ENCODE measurements at places on chromosomes 6 and 20.

DNA sequence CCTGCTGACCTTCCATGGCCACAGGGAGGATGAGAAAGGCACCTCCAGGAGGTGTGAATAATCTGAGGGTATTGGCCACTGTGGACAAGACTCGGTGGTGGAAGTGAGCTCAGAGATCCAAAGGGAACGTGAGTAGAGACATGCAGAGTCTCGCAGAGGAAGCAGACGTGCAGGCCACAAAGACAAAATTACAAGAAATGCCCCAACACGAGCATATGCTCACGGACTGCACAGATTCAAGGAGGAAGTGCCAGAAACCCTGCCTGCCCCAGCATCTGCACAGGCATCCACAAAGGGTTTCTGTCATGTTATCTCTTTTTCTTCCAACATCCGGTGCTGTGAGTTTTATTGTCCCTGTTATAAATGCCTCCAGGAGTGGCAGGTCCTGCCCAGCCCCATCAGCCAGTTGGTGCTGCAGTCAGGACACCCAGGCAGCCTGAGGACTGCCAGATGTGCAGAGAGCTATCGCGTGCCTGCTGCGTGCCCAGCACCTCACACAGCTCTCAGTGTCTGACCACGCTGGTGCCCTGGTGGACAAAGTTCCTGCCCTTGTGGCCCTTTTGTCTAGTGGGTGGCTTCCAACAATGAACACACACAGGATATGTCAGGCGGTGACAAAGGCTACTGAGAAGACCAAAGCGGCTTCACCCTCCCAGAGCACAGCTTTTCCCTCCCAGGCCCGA, 34.0 kb upstream of the FANCE start:
- DNase-seq, result no peak

- no peak for DNase-seq
These were observed 56.8 kb downstream of the PREP start for GRCh38 chr6:105346052-105346451.

DNA sequence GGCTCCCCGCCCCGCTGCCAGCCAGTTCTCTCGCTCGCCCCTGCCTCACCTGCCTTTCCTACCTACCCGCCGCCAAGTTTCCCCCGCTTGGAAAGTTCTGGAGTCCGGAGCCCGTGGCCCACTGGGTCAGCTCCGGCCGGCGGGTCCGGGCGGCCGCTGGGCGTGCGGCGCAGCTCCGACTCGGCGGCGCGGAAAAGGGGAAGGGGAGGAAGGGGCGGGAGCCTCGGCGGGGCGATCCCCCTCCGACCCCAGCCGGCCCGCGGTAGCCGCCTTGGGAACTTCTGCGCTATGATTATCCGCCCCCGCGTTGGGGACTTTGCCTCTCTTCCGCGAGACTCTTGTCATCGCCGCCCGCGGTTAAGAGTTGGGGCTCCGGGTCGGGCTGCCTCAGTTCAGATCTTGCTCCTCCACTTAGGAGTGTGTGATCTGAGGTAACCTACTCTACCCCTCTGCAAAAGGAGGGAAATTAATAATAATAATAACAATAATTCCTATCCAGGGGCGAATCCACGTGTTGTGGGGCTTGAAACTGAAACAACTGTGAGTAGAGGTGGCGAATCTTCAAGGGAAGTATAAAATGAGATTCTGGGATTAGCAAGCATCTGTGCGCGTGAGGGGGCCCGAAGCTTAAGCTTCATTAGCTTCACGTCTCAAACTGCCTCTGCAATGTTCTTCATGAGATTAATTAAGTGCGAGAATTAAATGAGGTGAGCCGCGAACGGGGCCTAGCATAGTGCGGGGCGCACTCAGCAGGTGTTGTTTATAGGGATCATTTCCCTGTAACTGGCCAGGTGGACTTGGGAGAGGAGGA, 30.8 kb downstream of the SF3B5 start:
- DNase-seq, result peak; percentile 44

GRCh38 chr6:71252960-71253359, 35.7 kb upstream of the OGFRL1 start:
- no peak for DNase-seq

- no peak for DNase-seq
These were observed 133.7 kb upstream of the MLIP start for GRCh38 chr6:53977551-53977950.

- no peak for DNase-seq
These were observed 23.1 kb downstream of the ACOT13 start for GRCh38 chr6:24689964-24690363.

GRCh38 chr6:153101461-153101860, 29.6 kb downstream of the RGS17 start:
- DNase-seq, result no peak

DNA sequence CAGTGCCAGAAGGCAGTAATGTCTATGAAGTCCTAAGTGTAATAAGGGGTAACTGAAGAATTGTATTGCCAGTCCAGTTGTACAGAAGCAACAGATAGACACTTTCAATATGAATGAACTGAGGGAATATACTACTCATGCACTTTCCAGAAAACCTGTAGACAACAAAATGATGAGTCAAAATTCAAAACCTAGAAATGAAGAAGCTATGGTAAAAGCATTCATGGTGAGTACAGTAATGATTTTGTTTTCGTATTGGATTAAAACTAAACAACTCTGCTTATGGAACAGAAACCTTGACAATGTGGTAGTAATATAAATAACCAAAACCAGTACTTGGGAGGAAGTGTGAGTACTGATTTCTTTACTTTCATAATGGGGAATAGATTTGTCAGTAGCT, 35.0 kb downstream of the ARMC2 start:
- DNase-seq, result no peak

- DNase-seq, result no peak
These were observed 22.7 kb upstream of the MCM3 start for GRCh38 chr6:52306972-52307870.

DNA sequence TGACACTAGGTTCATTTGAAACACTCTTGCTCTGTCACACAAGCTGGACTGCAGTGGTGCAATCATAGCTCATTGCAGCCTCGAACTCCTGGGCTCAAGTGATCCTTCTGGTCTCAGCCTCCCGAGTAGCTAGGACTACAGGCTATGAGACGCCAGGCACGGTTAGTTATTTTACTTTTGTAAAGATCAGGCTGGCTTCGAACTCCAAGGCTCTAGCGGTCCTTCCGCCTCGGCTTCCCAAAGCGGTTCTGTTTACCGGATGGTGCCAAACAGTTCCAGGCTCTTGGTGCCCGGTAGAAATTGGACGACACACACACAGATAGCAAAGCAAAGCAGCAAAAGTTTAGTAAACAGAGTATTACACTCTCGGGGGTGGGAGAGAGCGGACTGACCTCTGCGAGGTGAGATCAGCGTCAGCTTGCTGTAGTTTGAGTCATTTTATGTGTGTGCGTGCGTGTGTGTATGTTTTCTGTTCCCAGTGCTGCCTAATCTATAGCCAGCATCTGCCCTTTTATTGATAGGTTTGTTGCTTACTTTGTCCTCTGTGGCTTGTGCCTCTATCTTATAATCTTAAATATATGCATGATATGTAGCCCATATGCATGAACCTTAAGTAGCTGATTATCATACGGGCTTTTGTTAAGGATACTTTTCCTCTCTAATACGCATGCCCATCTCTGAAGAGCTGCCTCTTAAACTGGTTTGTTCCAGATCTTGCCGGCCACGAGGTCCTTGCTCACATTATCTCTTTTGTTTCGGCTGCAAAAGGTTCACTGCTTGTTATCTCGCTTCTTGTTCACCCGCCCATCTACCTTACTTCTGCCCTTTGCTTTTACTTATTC, 75.2 kb downstream of the OR2B2 start:
- DNase-seq, result peak; percentile 12

GRCh38 chr20:49054056-49054643, 8.0 kb downstream of the CSE1L start:
- no peak for DNase-seq

DNA sequence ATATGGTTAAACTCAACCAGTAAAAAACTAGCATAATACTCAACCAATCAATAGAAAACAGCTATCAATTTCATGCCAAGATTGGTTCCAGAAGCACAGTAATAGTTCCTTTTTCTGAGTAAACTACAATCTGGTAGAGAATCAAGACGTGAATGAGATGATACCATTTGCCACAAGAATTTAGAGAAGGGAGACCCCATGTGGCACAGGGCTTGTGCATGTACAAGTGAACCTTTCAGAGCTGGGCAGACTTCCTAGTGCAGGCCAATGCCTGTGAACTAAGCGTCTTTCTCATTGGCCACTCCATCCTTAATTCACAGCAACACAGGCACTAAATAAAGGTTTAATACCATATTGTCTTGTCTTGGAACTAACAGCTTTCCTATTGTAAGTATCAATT, 213.5 kb downstream of the RFPL4B start:
- no peak for DNase-seq

DNA sequence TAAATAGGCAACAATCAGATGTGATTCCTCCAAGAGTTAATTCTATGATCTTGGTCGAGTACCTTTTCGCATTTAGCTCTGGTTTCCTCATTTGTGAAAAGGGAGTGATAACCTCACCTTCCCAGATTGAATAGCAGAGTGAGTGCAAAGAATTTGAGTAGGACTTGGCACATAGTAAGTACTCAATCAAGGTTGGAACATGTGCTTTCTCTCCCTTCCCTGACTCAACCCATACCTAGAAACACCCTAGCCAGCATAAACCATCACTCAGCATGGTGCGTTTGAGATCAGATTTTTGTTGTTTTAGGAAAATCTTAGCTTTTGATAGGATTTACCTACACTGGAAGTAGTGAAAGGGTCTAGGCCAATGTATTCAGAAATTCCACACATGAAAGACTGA, 333.4 kb upstream of the NT5E start:
- DNase-seq, result no peak

- no peak for DNase-seq
These were observed 124.4 kb downstream of the TRMT11 start for GRCh38 chr6:126110512-126111270.

DNA sequence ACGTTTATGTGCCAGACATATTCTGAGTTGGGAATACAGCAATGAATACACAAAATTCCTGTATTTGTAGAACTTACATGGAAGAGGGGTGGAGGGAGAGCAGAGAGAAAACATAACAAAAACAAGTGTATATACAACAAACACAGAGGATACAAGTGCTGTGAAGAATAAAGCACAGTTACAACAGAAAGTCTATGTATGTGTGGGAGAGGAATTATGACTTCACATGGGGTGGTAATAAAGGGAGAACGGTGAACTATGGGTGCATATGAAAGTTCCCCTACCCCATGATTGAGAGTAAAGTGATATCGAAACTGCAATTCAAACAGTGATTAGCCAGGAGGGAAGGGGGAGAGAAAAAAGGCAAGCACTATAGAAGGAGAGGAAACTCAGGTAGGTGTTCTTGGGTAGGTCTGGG, 24.6 kb downstream of the HBS1L start:
- DNase-seq, result no peak

GRCh38 chr20:33507461-33507860, 17.6 kb downstream of the CBFA2T2 start:
- no peak for DNase-seq

GRCh38 chr6:155444952-155445903, 10.4 kb downstream of the NOX3 start:
- DNase-seq, result no peak

- no peak for DNase-seq
These were observed 12.7 kb downstream of the TRIM27 start for GRCh38 chr6:28910901-28911690.

DNA sequence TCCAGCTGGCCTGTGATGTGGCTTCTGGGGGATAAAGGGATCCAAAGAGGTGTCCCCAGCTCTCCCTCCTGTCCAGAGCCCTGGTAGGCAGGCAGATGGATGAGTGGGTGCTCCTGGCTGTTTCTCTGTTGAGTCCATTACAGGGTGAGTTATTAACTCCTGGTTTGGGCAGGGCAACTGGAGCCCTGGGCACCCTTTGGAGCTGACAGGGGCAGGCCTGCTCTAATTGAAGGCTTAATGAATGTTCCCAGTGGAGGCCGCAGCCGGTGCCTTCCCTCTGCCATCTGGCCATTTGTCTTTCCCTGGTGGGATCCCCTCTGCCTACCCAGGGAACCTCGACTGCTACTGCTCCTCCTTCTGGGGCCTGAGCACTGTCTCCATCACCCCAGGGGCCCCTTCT, 44.7 kb upstream of the MLN start:
- no peak for DNase-seq

DNA sequence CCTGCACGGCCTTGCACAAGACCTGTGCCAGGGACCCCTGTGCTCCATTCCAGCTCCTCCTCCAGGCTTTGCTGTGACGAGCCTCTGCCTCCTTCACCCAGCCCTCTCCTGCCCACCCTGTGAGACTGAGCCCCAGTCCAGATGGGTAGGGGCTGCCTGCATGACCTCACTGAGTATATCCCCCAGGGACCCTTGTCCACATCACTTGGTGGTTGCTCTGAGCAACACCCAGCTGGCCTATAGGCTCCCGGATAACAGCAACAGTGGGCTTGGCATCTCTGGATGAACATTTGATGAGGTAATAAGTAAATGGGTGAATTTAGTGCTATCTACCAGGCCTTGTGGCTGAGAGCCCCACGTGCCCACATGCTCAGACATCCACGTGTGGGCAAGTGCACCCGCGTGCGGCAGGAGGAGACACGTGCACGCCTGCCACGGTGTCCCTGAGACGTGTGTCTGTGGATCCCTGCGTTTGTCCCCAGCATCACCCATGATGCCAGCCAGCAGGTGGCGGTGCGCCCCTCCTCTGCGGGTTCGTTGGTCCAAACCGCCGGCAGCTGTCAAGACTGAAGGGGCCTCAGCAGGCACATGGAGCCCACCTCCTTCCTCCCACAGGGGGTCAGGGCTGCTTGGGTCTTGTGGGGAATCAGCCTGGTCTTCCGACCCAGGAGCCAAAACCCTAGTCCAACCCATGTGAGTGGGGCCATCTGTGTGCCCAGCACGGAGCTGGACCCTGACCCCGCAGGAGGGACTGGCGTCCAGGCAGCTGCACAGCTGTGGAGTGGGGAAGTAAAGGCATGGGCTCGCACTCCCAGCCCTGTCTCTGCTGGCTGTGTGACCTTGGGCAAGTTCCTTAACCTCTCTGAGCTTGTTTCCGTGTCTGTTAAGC, 45.9 kb downstream of the FGD2 start:
- peak; percentile 80 for DNase-seq

- no peak for DNase-seq
These were observed 48.2 kb upstream of the TLDC2 start for GRCh38 chr20:36827541-36828279.

DNA sequence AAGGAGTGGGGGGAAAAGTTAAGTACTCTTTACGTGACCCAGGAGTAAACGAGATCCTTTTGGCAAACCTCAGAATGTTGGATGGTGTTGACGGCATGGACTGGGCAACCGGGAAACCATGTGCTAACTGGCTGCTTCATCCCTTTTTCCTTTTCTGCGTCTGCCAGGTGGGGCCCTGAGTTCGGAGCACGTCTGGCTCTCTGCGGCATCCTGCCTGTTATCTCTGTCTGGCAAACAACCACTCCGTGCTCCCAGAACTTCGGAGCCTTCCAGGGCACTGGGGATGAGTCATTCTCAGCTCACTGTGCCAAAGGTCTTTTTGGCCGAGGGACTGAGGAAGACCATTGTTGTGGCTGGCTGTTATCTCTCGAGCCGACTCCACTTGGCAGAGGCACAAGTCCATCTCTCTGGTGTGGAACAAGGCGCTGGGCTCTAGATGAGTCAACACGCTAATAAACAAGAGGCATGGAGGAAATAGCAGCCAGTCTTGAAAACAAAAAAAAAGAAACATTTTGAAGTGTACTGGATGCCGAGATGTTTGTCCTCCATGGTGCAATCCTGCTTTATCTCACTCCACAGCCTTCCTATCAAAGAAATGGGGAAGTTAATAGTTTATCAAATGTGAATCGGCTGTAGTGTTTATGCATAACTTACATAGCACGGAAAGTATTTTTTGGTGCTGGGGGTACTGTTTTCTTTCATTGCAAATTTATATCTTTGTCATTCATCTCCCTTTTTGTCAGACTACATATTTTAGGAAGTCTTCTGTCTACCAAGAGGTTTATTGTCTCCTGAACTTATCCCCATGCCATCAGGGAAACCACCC, 64.6 kb upstream of the TXNDC5 start:
- no peak for DNase-seq

GRCh38 chr20:891706-892080, 24.4 kb downstream of the ANGPT4 start:
- DNase-seq, result no peak

Data from stimulated activated CD8-positive, alpha-beta memory T cell treated with anti-CD3 and anti-CD28 coated beads, Interleukin-15, amount 100 ng/mL, for 4 hours (primary cell).